ENCODE measurements at places on chromosomes 2 and 18. TPM values are rescaled to one million over a fixed set of nuclear protein-coding genes. Genes with fewer than 3 reads are reported as not detected.
A peak's percentile ranks its signal among the peaks of the same experiment; 100 is the strongest.

GRCh38 chr2:195392446-195393336 lies 264.3 kb upstream of the SLC39A10 start:
- no peak overlapping the region for H3K27ac ChIP-seq
- no peaks in the 10 kb centered on the region for H3K4me1 ChIP-seq
- H3K36me3 ChIP-seq: no peaks in the 10 kb centered on the region
- no peaks in the 10 kb centered on the region for H3K27me3 ChIP-seq
- no peak for DNase-seq
- H3K4me3 ChIP-seq: no peak overlapping the region

DNA sequence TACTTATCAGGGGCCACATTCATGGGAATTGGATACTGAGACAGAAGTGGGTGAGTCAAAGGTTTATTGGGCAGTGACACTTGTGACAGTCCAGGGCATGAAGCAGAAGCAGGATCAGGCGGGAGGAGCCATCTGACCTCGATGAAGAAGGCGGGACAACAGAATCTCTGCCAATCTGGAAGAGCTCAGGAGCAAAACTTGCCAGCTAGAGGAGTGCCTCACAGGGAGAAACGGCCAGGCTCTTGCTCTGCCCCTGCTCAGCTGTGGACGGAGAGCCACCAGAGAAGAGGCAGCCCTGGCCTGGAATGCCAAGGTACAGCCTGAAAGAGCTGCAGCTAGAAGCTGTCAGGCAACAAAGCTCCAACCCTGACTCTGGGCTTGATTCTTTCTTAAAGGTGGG lies 16.9 kb downstream of the DAW1 start:
- no peaks in the 10 kb centered on the region for H3K27me3 ChIP-seq
- no peaks in the 10 kb centered on the region for H3K36me3 ChIP-seq
- DNase-seq: no peak
- no peaks in the 10 kb centered on the region for H3K4me1 ChIP-seq

Gene SDC1
- 0.41 TPM for total RNA-seq

Gene CYP26B1
- total RNA-seq: 1.5 TPM

Gene LRP2
- 0.05 TPM for total RNA-seq

- peaks cover 25% of the 10 kb centered on the region for H3K27me3 ChIP-seq
- H3K4me3 ChIP-seq: no peak overlapping the region
- DNase-seq: no peak
- no peaks in the 10 kb centered on the region for H3K36me3 ChIP-seq
- H3K4me1 ChIP-seq: no peaks in the 10 kb centered on the region
- no peak overlapping the region for H3K27ac ChIP-seq
Observed at GRCh38 chr2:17966798-17967197, 88.3 kb downstream of the KCNS3 start.

DNA sequence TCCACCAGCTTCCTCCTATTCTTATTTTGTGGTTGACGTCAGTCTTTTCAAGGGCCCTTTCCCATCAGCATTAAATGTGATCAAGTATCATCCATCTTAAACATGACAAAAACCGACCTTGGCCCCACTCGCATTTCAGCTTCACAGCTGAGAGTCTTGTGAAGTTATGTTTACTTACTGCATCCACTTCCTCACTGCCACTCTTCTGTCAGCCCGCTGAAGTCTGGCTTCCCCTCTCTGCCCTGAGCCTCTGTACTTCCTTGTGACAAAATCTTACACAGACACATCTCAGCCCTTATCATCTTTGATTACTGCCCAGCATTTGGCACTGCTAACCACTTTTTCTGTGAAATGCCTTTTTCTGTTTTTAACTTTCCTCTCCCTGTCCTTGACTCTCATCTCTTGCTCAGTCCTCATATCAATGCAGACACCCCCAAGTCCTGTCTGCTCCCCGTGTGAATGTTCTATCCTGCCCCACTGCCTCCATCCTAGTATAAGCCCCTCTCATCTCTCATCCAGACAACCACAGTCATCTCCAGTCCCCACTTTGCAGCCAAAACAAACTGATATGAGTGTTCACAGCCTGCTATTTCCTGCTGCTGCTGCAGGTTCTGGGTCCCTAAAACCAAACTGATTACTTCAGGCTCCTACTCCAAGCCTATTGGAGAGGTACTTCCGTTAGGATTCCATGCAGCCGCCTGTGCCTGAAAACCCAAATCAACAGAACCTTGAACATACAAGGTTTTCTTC lies 31.4 kb downstream of the FOSL2 start:
- no peak overlapping the region for H3K27ac ChIP-seq
- no peak for DNase-seq
- H3K36me3 ChIP-seq: peaks cover 5% of the 10 kb centered on the region

DNA sequence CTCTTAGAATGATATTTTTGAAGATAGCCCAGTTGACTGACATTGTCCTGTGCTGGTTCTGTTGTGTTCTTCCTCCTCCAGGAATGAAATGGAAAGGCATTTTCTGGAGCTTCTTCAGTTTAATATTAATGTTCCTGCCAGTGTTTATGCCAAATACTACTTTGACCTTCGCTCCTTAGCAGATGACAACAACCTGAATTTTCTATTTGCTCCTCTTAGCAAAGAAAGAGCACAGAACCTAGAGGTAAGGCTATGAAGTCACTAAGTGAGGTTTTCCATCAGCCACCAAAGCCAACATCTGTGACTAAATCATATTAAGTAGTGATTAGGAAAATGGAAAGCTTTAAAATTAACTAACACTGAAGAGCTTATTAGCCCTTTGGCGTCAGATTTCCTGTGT lies 18.8 kb downstream of the FZD5 start:
- no peaks in the 10 kb centered on the region for H3K4me1 ChIP-seq
- no peak for DNase-seq

GRCh38 chr2:3523551-3524041 lies 4.3 kb upstream of the ADI1 start:
- H3K4me3 ChIP-seq: peak overlapping the region; percentile 15
- H3K36me3 ChIP-seq: no peaks in the 10 kb centered on the region
- peak overlapping the region; percentile 85 for H3K27ac ChIP-seq
- no peak for DNase-seq
- peaks cover 64% of the 10 kb centered on the region for H3K4me1 ChIP-seq

Gene ALKAL2
- total RNA-seq: 1.1 TPM

DNA sequence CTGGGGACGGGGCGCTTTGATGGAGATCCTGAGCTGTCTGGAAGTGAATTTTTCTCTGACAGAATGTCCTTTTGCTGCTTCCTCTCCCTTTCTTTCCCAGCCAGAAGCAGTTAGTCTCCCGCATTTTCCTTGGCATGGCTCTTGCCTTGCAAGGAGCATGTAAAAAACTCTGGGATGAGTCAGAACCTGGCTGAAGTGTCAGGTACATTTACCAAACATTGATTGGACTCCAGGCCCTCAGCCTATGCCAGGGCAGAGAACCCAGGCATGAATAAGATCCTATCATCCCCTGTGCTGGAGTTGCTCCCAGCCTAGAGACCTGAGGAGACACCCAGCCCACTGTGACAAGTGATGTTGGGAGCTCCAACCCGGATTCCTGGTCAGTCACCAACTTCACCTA lies 21.6 kb downstream of the STON1 start:
- peaks cover under 1% of the 10 kb centered on the region for H3K4me1 ChIP-seq
- no peak overlapping the region for H3K27ac ChIP-seq
- no peaks in the 10 kb centered on the region for H3K36me3 ChIP-seq

GRCh38 chr2:63613391-63613901 lies 24.7 kb downstream of the MDH1 start:
- no peak for DNase-seq
- H3K4me3 ChIP-seq: no peak overlapping the region
- no peaks in the 10 kb centered on the region for H3K27me3 ChIP-seq
- H3K36me3 ChIP-seq: no peaks in the 10 kb centered on the region
- no peaks in the 10 kb centered on the region for H3K4me1 ChIP-seq

Gene SFT2D3
- 2.9 TPM for total RNA-seq

DNA sequence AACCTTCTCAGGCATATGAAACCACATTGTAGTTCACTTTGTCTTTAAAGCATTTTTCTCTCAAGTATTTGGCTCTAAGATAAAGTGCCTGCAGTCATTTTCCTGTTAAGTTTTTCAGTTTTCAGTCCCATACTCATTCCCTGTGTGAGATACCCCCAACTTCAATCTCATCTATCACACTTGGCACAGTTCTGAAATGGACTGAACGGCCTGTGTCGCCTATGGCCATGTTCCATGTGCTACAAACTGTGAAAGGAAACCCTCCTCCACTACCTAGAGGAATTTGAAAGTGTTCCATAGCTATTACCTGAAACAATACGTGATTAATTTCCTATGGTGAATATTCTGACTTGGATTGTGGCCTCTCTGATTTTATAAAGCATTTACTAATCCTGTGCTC lies 319.1 kb downstream of the CTNNA2 start:
- H3K27ac ChIP-seq: no peak overlapping the region
- DNase-seq: no peak
- H3K4me3 ChIP-seq: no peak overlapping the region
- H3K36me3 ChIP-seq: no peaks in the 10 kb centered on the region

GRCh38 chr2:1766851-1767811 lies 22.8 kb upstream of the PXDN start:
- no peak overlapping the region for H3K4me3 ChIP-seq
- no peak overlapping the region for H3K27ac ChIP-seq
- H3K27me3 ChIP-seq: peaks cover 8% of the 10 kb centered on the region
- no peaks in the 10 kb centered on the region for H3K36me3 ChIP-seq
- H3K4me1 ChIP-seq: no peaks in the 10 kb centered on the region
- DNase-seq: no peak

- no peak overlapping the region for H3K4me3 ChIP-seq
- no peak overlapping the region for H3K27ac ChIP-seq
- no peak for DNase-seq
- H3K4me1 ChIP-seq: no peaks in the 10 kb centered on the region
- no peaks in the 10 kb centered on the region for H3K27me3 ChIP-seq
Observed at GRCh38 chr2:76973610-76974009, 548.6 kb downstream of the LRRTM4 start.

- H3K4me3 ChIP-seq: no peak overlapping the region
- no peak for DNase-seq
- no peaks in the 10 kb centered on the region for H3K4me1 ChIP-seq
- peaks cover 15% of the 10 kb centered on the region for H3K36me3 ChIP-seq
Observed at GRCh38 chr2:165868211-165868610, 74.2 kb upstream of the GALNT3 start.

GRCh38 chr2:69437751-69438154 lies 518 bp upstream of the NFU1 start:
- peak overlapping the region; percentile 86 for H3K4me3 ChIP-seq
- DNase-seq: no peak
- no peaks in the 10 kb centered on the region for H3K36me3 ChIP-seq
- no peaks in the 10 kb centered on the region for H3K27me3 ChIP-seq
- H3K4me1 ChIP-seq: peaks cover 38% of the 10 kb centered on the region

DNA sequence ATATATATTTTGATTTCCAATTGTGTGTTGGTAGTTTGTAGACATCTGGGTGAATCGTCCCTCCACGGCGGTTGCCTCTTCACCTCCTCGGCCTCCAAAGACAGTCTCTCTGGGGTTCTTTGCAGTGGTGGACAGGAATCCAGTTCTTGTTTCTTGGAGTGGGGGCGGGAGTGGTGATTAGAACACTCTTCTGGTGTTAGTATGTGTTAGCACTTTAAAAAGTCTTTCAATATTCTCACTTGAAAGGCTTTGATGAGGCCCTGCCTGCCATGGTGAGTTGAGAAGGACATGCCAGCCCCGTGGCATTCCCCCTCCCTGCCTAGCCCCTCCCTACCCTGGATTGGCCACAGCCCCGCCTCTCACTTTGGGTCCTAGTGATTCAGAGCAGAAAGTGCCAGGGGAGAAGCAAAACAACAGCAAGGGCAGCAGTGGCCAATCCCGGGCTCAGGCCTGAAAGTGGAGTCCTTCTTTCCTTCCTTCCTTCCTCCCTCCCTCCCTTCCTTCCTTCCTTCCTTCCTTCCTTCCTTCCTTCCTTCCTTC lies 316.8 kb upstream of the HS6ST1 start:
- H3K27me3 ChIP-seq: no peaks in the 10 kb centered on the region
- no peak overlapping the region for H3K4me3 ChIP-seq
- no peak for DNase-seq
- H3K36me3 ChIP-seq: no peaks in the 10 kb centered on the region

Gene SLC11A1
- total RNA-seq: 6.4 TPM

DNA sequence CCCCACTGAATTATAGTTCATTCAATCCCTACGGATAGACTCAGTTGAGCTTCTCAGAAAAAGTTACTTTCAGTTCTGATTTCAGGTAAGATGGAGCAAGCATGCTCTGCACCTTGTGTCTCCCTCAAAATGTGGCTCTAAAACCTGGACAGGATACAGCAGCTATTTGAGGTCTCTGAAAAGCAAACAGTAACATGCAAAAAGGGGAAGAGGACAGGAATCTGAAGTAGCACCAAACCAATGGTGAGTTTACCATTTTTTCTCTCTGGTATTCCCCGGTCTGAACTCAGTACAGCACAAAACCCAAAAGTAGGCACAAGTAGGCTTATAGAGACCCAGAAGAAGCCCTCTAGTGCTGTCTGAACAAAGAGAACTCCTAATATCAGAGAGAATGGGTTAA lies 34.1 kb downstream of the LANCL1 start:
- no peaks in the 10 kb centered on the region for H3K27me3 ChIP-seq
- peaks cover 6% of the 10 kb centered on the region for H3K4me1 ChIP-seq
- H3K36me3 ChIP-seq: peaks cover 40% of the 10 kb centered on the region
- no peak overlapping the region for H3K27ac ChIP-seq
- no peak overlapping the region for H3K4me3 ChIP-seq

DNA sequence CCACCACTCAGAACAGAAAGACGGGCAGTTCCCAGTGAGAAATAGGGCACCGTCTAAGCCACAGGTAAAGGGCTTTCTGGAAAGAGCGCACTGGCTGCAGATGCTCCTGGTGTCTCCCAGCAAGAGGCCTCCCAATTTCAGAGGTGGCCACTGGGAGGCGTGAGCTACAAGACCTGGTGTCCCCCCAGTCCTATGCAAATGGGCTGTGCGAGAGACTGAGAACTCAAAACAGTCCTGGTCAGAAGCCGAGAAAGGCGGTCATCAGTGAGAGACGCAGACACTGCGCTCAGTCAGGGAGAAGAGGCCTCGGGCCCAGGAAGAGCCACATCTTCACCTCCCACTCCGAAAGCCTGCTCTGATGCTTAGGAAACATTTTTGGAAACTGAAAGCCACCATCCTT lies 179.5 kb downstream of the EIPR1 start:
- DNase-seq: no peak
- H3K4me3 ChIP-seq: no peak overlapping the region
- H3K36me3 ChIP-seq: peaks cover 18% of the 10 kb centered on the region
- no peak overlapping the region for H3K27ac ChIP-seq
- peaks cover 10% of the 10 kb centered on the region for H3K4me1 ChIP-seq

GRCh38 chr2:149765636-149766035 lies 178.1 kb upstream of the MMADHC start:
- H3K4me3 ChIP-seq: no peak overlapping the region
- no peak overlapping the region for H3K27ac ChIP-seq
- H3K4me1 ChIP-seq: no peaks in the 10 kb centered on the region
- H3K27me3 ChIP-seq: no peaks in the 10 kb centered on the region
- H3K36me3 ChIP-seq: no peaks in the 10 kb centered on the region

GRCh38 chr2:240460253-240460711 lies 24.8 kb downstream of the GPC1 start:
- no peak overlapping the region for H3K27ac ChIP-seq
- peaks cover 26% of the 10 kb centered on the region for H3K4me1 ChIP-seq
- H3K4me3 ChIP-seq: no peak overlapping the region

GRCh38 chr2:33561872-33562271 lies 37.2 kb downstream of the FAM98A start:
- no peaks in the 10 kb centered on the region for H3K27me3 ChIP-seq
- DNase-seq: no peak
- H3K4me3 ChIP-seq: no peak overlapping the region
- peaks cover 18% of the 10 kb centered on the region for H3K4me1 ChIP-seq

GRCh38 chr18:63071701-63072141 lies 247.8 kb downstream of the BCL2 start:
- H3K27ac ChIP-seq: no peak overlapping the region
- H3K36me3 ChIP-seq: no peaks in the 10 kb centered on the region
- no peaks in the 10 kb centered on the region for H3K27me3 ChIP-seq
- H3K4me1 ChIP-seq: peaks cover 13% of the 10 kb centered on the region

Measured in left ventricle myocardium inferior (tissue), 1 donor.